ENCODE measurements at places on chromosomes 7 and 10.

DNA sequence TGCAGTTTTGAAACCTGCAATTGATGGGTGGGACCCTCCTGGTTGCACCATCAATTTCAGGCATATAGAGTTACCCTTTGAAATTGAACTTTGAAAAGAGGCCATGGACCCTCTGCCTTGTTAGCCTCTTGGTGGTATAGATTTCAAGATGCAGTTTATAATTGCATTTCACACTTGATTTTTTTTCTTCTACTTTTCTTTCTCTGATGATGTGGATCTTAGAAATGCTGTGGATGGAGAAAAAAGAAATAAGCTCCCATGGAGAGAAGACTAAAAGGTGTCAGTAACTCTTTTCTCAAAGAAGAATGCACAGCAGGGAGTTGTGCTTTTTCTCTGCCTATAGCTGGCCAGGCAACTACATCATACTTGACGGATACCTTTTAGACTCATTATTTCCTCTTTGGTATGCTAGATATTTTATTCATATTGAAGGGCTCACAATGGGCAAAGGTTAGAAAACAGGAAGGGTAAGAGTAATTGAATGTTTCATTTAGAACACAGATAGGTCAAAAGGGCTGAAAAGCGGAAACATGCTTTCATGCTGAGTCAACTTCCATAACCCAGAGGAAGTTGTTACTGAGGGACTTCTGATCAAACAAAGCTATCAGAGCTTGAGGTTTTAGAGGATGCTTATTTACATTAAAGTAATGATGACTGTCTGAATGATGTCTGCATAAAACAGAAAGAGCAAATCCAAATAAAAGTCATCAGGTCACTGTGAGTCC, 773.2 kb upstream of the LRRN3 start:
- no peak for DNase-seq

- no peak for DNase-seq
Measured at GRCh38 chr7:66927348-66927948, 6.4 kb downstream of the TMEM248 start.

GRCh38 chr7:360454-361100, 70.6 kb downstream of the FOXL3 start:
- no peak for DNase-seq

- no peak for DNase-seq
Measured at GRCh38 chr10:33066558-33067236, 108.7 kb upstream of the ITGB1 start.

- no peak for DNase-seq
Measured at GRCh38 chr7:149713731-149714068, 59.7 kb downstream of the ZNF467 start.

- DNase-seq: no peak
Measured at GRCh38 chr10:25072786-25073185, 56.4 kb downstream of the THNSL1 start.

DNA sequence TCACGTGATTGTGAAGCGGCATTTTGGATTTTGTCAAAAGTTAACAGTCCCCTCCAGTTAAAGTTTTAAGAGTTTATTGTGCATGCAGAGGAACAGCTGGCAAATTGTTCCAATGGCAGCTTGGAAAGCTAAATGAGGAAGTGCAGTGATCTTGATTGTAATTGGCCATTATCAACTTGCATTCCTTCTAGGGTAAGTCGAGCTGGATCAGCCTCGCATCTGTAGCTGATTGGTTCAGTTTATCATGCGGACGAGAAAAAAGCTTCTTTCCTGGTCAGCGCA, 566 bp downstream of the ZNF789 start:
- no peak for DNase-seq

- no peak for DNase-seq
Measured at GRCh38 chr10:110147961-110148360, 59.4 kb upstream of the MXI1 start.

GRCh38 chr7:19690736-19691135, 18.1 kb downstream of the POLR1F start:
- DNase-seq: no peak

DNA sequence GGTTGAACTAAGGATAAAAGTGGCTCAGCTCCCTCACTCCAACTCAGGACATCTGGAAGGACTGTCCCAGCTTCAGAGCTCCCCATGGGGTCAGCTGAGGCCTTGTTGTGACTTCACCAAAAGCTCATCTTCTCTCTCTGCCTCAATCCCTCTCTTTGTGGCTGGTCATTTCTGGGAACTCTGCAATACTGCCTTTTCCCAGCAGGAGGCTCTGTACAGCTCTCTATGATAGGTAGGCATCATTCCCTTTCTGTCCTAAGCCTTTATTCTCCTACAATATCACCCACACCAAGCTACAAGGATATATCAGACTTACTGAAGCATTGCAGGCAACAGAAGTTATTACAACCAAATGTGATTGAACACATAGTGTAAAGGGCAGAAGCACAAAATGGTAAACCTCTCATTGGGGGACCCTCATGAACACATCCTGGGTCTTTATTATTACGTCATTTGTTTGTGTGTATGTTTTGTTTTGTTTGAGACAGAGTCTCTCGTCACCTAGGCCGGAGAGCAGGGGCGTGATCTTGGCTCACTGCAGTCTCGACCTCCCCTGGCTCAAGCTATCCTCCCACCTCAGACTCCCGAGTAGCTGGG, 36.7 kb upstream of the PRPS1L1 start:
- DNase-seq: no peak

- peak; percentile 53 for DNase-seq
Measured at GRCh38 chr10:49257154-49257553, 41.8 kb upstream of the C10orf71 start.

GRCh38 chr10:71598621-71599055, 120.9 kb downstream of the C10orf105 start:
- peak; percentile 95 for DNase-seq

- DNase-seq: peak; percentile 78
Measured at GRCh38 chr10:78301891-78302738, 268.5 kb downstream of the RPS24 start.

DNA sequence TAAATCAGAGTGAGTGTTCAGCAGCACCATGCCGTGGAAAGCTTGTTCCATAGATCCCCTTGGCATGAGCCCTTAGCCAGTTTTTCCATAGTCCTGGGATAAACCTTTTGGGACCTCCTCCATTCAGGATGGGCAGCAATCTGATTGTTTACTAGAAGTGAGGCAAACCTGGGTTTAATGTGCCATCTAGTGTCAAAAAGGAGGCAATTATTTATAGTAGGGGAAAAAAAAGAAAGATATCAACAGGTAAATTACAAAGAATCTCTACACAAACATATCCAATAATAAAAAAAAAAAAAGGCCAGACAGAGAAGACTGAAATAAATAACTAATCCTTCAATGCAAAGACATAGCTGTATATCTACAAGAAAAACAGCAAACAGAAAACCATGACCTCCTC, 229.0 kb upstream of the STK17A start:
- no peak for DNase-seq

GRCh38 chr10:37952043-37952755, 24.2 kb downstream of the ZNF25 start:
- DNase-seq: no peak

DNA sequence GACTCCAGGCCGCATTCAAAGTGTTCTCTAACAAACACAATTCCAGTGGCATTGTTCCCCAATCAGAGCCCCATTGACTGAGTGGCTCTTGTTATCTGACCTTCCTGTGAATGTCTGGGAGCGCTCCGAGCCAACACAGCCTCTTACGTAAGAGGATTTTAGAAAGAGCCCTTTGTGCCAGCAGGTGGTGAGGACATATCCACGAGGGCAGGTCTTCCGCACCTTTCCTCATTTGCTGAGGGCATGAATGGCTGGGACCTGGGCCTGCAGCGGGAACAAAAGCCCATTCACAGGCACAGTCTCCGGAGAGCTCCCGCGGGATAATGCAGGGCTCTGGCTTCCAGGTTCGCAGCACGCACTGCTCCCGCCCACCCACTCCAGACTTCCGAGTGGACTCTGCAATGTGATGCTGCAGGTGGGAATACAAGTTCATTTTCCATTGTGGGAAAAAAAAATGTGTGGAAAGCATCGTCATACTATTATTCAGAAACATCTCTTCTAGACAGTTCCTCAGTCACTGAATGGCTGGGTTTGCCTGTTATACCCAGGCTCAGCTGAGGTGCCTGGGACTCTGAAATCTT, 295.0 kb upstream of the IGFBP3 start:
- DNase-seq: peak; percentile 79

DNA sequence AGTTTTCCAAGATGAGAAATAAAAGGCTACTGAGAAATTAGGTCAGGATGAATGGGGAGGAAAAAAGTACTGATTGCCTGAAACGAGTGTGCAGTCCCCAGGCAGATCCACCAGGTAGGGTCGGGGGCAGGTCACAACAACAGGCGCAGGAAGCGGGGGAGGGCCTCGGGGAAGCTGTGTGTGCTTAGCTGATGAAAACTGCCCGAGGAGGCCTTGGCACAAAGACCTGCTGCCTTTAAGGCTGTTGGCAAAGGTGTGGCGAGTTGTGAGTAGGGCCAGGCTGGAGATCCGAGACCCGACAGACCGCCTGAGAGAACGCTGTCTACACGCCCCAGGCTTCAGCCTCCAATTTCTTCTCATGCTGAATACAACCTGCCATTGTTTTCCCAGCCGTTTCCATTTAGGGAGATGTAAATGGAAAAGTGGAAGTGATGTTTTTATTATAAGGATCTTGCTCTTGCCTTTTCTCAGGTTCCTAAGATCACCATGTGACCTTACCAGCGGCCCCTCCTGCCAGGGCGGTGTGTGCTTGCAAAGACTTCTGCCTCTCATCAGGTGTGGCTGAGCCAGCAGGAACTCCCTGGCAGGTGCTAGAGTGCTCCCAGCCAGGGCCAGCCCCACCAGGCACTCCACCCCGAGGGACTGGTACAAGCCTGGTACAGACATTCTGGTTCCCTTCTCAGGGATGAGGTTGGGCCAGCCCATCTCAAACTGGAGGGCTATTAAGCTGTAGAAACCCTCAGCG, 60.8 kb downstream of the DLG5 start:
- no peak for DNase-seq

DNA sequence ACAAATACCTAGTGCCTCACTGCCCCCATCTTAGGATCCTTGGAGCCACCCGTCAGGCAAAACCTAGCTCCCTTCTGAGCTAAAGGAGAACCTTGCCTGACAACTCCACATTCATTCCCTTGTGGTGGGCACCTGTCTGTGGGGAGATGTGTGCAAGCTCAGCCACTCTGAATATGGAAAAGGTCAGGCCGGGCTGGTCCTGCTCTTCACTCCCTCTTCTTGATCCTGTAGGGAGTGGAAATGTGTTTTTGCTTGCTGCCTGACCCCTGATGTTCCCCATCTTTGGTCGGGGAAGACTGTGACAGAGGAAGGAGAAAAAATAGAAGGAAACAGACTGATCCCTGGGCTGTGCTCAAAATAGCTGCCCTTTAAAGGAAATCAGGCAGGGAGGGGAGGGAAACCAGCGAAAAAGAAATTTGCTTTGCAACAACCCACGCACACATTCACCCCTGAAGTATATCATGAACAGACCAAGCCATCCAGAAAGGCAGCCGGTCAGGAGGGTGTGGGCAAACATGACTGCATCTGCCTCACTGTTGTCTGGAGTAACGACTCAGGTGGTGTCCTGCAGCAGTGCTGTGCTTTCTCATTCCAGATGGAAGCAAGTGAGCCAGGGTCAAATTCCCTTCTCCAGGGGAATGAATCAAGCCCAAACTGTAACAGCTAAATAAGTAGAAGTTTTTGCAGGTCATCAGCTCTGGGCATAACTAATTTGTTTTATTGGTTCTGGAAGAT, 74.0 kb downstream of the SCRN1 start:
- DNase-seq: peak; percentile 89

- no peak for DNase-seq
Measured at GRCh38 chr7:135712182-135712782, 15.7 kb downstream of the SLC13A4 start.

- no peak for DNase-seq
Measured at GRCh38 chr7:24572393-24572996, 757 bp upstream of the PALS2 start.

- DNase-seq: no peak
Measured at GRCh38 chr7:92092210-92092609, 42.1 kb downstream of the CYP51A1 start.

DNA sequence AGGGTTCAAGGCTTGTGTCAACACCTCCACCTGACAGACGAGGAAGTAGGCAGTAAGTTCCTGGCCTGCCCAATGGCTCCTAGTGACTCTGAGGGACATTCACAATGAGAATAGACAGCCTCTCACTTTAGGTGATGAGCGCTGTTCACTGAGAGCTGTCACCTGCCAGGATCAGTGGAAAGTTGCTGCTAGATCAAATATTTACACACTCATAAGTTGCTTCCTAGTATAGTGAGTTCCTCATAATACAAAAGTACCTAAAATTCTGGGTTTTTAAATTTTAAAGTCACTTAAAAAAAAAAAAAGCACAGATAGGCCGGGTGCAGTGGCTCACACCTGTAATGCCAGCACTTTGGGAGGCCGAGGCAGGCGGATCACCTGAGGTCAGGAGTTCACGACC, 320.8 kb downstream of the PRPF18 start:
- no peak for DNase-seq

GRCh38 chr7:27804139-27804538, 64.2 kb downstream of the TAX1BP1 start:
- no peak for DNase-seq

DNA sequence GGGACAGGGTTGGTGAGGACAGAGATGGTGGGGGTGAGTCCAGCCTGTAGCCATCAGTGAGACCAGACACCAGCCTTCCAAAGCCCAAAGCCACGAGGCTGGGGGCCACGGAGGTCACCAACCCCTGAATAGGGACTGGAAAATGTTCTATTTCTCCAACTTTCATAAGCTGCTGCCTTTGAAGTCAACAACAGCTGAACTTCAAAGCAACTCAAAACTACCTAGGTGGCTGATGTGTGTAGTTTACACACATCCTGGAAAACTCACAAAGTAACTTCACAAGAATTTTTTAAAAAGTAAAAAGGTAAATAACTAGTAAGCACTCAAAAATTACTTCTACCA, 88.8 kb downstream of the CHST15 start:
- no peak for DNase-seq
